HT1080 (cell line): ENCODE measurements at places on chromosomes 5 and 9.

DNA sequence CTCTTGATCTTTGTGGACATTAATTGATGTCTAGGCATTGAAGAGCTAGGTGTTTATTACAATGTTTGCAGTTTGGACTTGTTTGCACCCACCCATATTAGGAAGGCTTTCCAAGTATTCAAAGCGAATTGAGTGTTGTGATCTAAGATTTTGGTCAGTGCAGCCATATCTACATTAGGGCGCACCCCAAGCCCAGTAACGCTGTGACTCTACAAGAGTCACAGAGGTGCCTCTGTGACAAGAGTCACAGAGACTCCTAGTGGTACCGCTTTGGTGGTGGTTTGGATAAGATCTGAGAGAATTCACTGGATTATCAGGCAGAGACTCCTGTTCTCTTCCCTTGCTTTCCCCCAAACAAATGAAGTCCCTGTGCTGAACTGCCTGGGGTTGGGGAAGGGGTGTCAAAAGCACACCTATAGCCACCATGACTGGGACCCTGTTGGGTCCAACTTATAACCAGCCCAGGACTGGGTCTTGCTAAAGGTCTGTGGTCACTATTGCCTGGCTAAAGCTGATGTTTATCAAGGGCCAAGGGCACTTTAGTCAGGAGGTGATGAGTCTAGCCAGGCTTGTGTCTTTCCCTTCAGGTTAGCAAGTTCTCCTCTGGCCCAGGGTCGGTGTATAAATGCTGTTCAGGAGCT lies 114.1 kb upstream of the RIOK2 start:
- DNase-seq = peak; percentile 49

DNA sequence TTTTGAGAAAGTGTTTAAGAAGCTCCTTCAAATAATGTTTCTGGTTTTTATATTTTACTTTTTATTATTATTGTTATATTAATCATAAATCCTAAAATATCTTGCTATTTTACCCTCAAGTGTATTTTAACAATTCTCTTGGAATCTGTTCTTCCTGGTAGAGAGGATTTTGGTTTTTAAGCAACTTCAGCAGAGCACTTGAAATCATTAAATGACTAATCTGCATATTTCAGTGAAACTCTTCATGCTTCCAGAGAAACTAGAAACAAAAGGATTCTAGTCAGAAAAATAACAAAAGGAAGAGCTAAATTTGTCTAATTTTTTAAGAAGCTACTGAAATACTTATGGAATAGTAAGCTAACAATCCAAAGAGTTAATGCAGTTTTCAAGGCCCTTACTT lies 1057.3 kb downstream of the TLE1 start:
- DNase-seq = no peak

DNA sequence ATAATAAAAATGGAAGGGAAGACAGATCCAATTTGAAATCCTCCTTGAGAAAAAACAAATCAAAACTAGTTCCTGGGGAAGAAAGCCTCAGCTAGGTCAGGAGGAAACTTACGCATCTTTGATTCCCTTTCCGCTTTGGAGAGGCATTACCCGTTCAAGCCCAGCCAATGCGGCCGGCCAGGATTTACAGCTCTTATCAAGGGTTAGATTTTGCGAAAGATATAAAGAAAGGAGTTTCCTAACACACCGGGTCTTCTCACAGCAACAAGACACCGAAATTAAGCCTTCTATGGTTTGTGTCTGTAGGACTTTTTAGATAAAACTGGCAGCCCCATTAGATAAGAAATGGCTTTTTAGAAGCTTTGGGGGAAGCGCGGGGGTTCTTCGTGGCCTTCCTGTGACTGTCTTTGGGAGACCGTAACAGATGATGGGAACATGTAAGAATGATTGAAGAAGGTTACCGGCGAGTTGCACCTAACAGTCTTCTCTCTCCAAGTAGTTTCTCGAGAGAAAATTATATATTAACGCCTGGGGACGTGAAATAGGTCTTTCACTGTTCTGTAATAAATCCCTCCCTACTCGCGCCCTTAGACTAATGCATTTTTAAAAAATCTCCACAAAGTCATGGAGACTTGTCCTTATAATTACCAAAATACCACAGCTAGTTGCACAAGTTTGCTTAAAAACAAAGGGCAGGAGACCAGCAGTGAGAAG lies 1.3 kb upstream of the ISL1 start:
- DNase-seq = no peak

- DNase-seq = no peak
These were observed 78.0 kb downstream of the ARHGAP26 start for GRCh38 chr5:142847898-142848790.

DNA sequence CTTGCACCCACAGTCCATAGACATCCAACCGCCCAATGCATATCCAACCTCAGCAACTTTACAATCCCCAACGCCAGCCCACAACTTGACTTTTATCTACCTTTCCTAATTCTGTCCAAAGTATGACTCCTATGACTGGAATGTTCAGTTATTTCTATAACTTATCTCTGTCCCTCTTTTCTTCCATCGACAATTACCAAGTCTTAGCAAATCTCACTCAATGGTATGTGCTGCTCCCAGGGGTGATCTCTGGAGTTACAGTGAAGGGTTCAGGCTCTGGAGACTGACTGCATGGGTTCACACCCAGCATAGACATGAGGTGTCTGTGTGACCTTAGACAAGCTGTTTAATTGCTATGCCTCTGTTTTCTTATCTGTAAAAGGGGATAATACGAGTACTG lies 106.9 kb downstream of the SPOCK1 start:
- no peak for DNase-seq

- no peak for DNase-seq
These were observed 32.8 kb upstream of the CPEB4 start for GRCh38 chr5:173855162-173855994.

GRCh38 chr5:172172912-172173563 lies 15.0 kb downstream of the STK10 start:
- DNase-seq = no peak
